Fibroblast of skin of left quadriceps (primary cell): ENCODE measurements at places on chromosomes 1 and 21.
A peak's percentile ranks its signal among the peaks of the same experiment; 100 is the strongest.

GRCh38 chr1:182193908-182194550, 132.5 kb upstream of the ZNF648 start:
- DNase-seq, result peak; percentile 1

- no peak for DNase-seq
Measured at GRCh38 chr1:179425186-179425585, 59.4 kb downstream of the AXDND1 start.

- peak; percentile 52 for DNase-seq
Measured at GRCh38 chr1:36351227-36351977, 28.0 kb upstream of the EVA1B start.

DNA sequence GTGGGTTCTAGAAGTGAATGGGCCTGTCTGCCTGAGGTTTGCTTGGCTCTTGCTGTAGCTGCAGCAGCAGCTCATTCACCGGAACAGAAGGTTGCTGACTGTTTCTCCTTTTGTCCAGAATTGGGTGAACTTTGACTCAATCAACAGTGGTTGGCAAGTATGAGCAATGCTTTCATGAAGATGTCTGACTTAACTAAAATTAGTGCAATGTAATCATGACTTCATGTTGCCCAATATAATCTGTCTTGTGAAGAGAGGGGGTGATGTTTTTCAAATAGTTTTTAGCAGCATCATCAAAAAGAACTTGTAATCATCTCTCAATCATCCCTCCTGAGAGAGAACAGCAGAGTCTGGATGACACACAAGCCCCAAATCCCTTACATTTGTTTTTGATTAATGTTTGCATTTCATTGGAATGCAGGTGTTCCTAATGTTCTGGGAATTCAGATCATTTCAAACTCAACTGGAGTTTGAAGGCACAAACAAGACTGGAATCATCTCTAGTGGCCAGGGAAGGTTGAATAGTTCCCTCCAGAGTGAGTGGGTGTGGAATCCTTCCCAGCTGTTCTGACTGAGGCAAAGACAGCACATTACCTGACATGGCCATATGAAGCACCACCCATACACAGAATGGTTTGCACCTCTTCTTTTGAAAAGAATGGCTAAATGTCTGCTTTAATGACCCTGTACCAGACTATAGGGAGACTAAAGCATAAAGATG, 82.9 kb downstream of the HLX start:
- peak; percentile 97 for DNase-seq

GRCh38 chr1:119079881-119080280, 60.6 kb downstream of the WARS2 start:
- DNase-seq, result no peak

DNA sequence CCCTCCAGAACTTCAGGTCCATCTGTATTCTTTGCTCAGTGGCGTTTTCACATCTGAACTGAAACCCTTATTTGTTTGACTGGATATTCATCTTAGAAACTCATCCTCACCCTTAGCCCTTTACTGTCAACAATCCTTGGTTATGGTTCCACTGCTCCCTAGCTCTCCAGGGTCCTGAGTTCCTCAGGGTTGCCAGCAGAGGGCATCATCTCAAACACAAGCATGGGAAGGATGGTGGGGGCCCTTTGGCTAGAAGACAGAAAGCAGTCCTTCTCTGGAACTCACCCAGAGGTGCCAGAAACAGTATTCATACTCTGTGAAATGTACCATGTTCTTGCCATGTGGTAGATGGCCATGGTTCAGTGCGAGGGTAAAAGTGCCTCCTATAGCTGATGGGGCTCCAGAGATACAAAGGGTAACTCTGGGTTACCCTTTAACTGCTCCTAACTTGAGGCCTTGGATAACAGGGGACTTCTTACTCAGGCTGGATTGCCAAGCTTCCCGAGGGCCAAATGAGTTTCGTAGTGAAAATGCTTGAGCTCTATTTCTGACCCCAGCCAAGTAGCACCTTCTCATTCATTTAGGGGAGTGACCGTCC, 11.3 kb downstream of the NCSTN start:
- no peak for DNase-seq

- DNase-seq, result no peak
Measured at GRCh38 chr21:27104846-27105431, 138.1 kb upstream of the ADAMTS5 start.

DNA sequence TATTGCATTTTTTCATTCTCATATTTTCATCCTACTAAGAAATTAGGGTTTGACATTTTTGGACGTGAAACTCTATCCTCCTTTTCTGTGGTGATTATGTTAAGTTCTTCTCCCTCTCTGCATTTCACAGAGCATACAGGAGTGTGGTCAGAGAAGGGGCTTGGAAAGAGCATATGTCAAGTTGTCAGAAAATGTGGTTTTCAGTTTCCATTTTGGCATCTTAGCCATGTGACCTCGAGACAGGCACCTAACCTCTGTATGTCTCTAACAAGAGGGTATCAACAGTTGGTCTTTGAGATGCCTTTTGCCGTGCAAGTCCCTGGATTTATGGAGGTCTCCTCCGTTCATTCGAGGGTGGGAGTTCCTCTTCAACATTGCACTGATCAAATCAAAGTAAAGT, 140.7 kb downstream of the CYYR1 start:
- DNase-seq, result no peak

- DNase-seq, result peak; percentile 20
Measured at GRCh38 chr1:170377896-170378634, 153.9 kb upstream of the GORAB start.

GRCh38 chr1:233440951-233441401, 113.5 kb downstream of the MAP3K21 start:
- DNase-seq, result peak; percentile 41

GRCh38 chr1:190615818-190616217, 138.2 kb upstream of the BRINP3 start:
- no peak for DNase-seq

DNA sequence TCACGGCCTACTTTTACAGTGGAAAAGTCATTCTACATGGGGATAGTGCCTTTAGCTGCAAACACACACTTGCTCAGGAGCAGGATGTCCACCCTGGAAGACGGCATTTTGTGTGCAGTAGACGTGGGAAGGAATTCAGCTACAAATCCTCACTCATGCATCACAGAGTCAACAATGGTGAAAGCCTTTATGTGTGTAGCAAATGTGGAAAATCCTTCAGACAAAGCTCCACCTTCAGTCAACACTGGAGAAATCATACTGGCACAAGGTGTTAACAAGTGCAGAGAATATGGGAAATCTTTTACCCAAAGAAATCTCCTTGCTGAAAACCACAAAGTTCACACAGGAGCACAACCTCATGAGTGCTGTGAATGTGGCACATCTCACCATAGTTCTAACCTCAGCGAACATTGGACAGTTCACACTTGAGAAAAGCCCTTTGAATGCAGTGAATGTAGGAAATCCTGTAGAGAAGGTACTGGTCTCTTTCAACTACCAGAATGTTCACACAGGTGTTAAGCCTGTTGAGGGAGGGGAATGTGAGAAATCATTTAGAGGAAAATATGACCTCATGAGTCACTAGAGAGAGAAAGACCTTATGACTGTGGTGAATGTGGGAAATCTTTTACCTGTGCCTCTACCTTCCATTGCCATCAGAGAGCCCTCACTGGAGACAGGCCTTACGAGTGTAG, 101.8 kb downstream of the PTGS2 start:
- no peak for DNase-seq

DNA sequence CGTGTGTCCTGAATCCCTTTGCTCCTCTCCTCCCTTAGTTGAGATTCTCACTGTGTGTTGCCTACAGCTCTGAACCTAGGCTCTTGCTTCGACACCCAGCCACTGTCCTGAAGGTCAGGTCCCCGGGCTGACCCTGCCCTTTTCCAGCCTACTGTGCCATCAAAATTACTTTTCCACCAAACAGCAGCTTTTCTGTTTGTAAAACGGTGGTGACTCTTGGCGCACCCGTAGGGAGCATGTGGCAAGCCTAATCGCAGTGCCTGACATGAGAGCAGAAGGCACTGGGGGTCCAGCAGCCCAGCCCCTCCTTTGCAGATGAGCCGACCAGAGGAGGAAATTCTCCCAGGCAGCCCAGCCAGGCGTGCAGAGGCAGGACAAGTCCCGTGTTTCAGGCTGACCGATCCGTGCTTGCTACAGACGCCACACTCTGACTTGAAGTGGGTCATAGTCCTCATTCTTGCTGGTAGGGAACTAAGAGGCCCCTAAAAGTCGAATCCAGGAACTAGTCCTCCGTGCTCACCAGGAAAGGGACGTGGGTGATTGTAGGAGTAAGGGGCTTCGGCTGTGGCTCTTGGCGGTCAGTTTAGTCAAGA, 6.8 kb downstream of the GPR137B start:
- DNase-seq, result no peak

GRCh38 chr21:16004086-16004485, 274.3 kb downstream of the USP25 start:
- no peak for DNase-seq

DNA sequence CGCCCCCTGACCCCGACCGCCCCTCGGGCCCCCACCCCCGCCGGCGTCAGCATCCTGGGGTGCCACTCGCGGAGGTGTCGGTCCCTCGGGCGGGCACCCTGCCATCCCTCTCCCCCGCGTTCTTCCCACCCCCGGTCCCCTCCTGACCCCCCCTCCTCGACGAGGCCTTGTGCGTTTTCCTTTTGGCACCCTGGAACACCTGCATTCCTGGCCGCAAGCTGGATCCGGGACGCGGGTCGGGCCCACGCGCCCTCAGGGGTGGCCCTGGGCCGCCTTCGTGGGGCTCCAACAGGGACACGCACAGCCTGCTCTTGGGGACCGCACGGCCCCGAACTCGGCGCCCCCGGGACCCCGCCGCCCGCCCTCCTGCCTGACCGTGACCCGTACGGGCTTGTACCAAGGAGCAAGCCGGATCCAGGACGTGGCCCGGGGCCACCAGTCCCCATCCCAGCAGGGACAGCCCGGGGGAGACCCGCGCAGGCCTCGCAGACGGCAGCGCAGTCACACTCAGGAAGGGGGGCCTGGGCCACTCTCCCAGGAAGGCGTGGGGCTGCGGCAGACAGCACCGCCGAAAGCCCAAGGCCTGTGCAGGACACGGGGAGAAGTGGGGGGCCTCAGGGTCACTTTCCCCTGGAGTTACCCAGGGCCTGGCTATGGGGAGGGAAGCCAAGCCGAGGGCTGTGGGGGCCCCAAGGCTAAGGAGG, 579 bp upstream of the SLC19A1 start:
- no peak for DNase-seq

- no peak for DNase-seq
Measured at GRCh38 chr1:55466373-55466772, 251.2 kb upstream of the USP24 start.

DNA sequence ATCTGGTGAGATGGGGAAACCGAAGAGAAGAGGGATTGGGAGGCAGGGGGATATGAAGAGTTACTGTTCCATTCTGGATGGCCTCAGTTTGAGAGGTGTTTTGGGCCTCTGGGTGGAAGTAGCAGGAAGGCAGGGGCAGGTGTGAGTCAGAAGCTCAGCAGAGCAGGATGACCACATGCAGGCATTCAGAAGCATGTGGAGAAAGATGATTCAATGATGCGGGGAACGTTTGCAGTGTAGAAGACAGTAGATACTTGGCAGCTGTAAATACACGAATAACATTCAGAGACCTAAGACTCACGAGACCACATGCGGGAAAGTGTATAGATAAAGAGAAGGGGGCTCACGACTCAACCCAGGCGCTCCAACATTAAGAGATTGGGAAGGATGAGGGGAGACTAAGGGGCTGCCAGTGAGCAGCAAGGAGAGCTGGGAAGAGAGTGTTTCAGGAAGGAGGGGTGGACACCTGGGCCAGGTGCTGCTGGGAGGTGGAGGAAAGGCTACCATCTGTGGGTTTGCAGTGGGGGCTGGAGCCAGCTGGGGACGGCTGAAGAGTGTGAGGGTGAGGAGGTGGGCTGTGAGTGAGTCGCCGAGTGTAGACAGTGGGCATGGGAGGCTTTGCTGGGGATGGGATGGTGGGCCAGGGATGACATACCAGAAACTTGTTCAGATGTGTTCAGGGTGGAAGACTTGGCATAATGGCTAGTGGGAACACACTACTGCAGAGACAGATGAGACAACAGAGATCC, 5.8 kb upstream of the EPS8L3 start:
- DNase-seq, result no peak

GRCh38 chr1:195946500-195946899, 661.7 kb downstream of the KCNT2 start:
- no peak for DNase-seq

GRCh38 chr1:21514245-21514644, 5.0 kb downstream of the ALPL start:
- no peak for DNase-seq

GRCh38 chr1:41366455-41367287, 5.4 kb downstream of the FOXO6 start:
- no peak for DNase-seq

GRCh38 chr21:39316729-39317128, 3.3 kb upstream of the BRWD1 start:
- DNase-seq, result no peak

GRCh38 chr1:225828706-225829345, 18.9 kb downstream of the EPHX1 start:
- DNase-seq, result no peak
